Activated naive CD4-positive, alpha-beta T cell treated with anti-CD3 and anti-CD28 coated beads for 36 hours (primary cell): ENCODE measurements at places on chromosomes 3 and 15. TPM values are rescaled to one million over a fixed set of nuclear protein-coding genes. Genes with fewer than 3 reads are reported as not detected.

GRCh38 chr3:141391991-141392316, 23.6 kb downstream of the ZBTB38 start:
- H3K4me1 ChIP-seq = peaks cover 4% of the 10 kb centered on the region
- H3K27me3 ChIP-seq = no peaks in the 10 kb centered on the region
- H3K36me3 ChIP-seq = no peaks in the 10 kb centered on the region
- H3K4me3 ChIP-seq = no peak overlapping the region

DNA sequence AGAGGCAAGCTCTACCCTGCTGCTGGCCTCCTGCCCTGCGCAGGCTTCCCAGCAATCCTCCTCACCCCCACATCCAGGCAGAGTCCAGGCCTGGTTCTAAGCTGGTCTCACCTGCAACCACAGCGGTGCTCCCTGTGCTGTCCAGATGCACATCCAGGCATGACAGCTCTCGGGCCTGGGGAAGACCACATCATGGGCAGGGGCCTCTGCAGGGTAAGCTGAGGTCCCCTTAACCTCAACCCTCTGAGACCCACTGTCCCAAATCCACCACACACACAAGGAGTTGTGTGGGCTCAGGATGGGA, 10.8 kb downstream of the PLA2G4D start:
- no peaks in the 10 kb centered on the region for H3K36me3 ChIP-seq
- H3K4me1 ChIP-seq = peaks cover 4% of the 10 kb centered on the region
- no peak overlapping the region for H3K4me3 ChIP-seq
- H3K27ac ChIP-seq = no peak overlapping the region
- H3K27me3 ChIP-seq = peaks cover 6% of the 10 kb centered on the region
- no peak for DNase-seq

- no peaks in the 10 kb centered on the region for H3K36me3 ChIP-seq
- DNase-seq = no peak
- no peaks in the 10 kb centered on the region for H3K27me3 ChIP-seq
Measured at GRCh38 chr15:95429345-95429744, 901.2 kb upstream of the NR2F2 start.

C3orf49 gene
- not detected for total RNA-seq

- no peaks in the 10 kb centered on the region for H3K4me1 ChIP-seq
- H3K27ac ChIP-seq = no peak overlapping the region
- no peak for DNase-seq
- no peaks in the 10 kb centered on the region for H3K36me3 ChIP-seq
- no peak overlapping the region for H3K4me3 ChIP-seq
Measured at GRCh38 chr3:169836078-169836941, 23.6 kb upstream of the LRRC34 start.

DNA sequence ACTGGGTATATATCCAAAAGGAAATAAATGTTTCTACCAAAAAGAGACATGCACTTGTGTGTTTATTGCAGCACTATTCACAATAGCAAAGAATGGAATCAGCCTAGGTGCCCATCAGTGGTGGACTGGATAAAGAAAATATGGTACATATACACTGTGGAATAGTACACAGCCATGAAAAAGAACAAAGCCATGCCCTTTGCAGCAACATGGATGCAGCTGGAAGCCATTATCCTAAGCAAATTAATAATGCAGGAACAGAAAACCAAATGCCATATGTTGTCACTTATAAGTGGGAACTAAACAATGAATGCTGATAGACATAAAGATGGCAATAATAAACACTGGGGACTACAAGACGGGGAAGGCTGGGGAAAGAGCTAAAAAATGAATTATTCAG, 102.9 kb downstream of the RPL39L start:
- H3K27me3 ChIP-seq = no peaks in the 10 kb centered on the region
- peaks cover 62% of the 10 kb centered on the region for H3K4me1 ChIP-seq
- no peak overlapping the region for H3K4me3 ChIP-seq
- no peak for DNase-seq

DNA sequence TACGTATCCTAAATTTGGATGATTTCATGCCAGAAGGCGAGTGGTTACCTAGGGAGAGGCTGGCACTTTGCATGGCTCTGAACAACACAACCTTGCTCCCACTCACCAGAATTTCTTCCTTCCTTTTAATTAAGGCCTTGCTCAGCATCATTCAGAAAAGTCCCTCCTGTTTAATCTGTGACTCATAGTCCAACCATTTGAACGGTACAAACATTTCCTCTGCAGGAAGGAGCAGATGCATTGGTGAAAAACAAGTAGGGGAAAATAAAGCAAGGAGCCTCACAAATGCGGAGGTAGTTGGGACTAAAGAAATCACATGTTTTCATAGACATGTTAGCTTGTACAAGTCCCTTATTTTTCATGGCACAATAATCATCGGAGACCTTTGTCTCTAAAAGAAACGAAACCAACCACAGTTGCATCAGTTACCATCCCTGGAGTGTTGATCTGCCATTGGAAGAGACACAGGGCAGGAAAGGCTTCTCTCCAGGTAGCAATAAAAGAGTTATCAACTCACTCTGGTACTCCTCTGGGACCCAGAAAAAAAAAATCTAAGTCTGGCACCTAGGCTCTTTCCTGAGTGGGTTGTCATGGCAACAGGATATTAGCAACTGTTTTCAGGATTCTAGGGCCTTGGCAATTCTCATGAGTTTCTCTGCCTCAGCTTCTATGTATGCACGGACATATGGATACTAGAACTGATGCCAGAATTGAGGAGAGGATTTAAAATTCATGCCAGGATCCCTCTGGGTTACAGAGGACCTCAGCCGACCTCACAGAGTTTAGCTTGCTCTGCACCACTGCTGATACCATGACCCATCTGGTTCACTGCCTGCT, 255.4 kb upstream of the ARPP21 start:
- H3K4me1 ChIP-seq = no peaks in the 10 kb centered on the region
- H3K27me3 ChIP-seq = no peaks in the 10 kb centered on the region
- H3K4me3 ChIP-seq = no peak overlapping the region
- H3K27ac ChIP-seq = no peak overlapping the region

ATP13A4 gene
- 2.8 TPM for total RNA-seq

- peaks cover 3% of the 10 kb centered on the region for H3K27me3 ChIP-seq
- no peak overlapping the region for H3K4me3 ChIP-seq
- no peaks in the 10 kb centered on the region for H3K4me1 ChIP-seq
- DNase-seq = no peak
Measured at GRCh38 chr3:167288737-167289136, 91.4 kb downstream of the ZBBX start.

DNA sequence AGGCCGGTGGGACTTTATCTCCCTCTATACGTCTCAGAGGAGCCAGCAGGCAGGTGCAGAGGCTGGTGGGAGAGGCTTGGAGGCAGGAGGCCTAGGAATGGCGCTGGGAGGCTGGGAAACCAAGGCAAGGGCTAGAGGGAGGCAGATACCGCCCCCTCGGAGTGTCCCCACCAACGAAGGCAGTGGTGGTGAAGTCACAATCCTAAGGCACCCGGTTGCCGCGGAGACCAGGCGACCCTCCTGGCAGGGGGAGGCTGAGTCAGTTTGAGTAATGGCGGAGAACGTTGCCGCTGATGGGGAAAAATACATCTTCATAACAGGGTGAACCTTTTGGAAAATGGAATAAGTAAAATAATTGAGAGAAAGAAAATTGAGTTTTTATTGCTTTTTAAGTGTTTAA, 29.9 kb upstream of the CACNA2D2 start:
- no peak overlapping the region for H3K27ac ChIP-seq
- no peak for DNase-seq
- no peaks in the 10 kb centered on the region for H3K4me1 ChIP-seq
- peaks cover 3% of the 10 kb centered on the region for H3K27me3 ChIP-seq

DNA sequence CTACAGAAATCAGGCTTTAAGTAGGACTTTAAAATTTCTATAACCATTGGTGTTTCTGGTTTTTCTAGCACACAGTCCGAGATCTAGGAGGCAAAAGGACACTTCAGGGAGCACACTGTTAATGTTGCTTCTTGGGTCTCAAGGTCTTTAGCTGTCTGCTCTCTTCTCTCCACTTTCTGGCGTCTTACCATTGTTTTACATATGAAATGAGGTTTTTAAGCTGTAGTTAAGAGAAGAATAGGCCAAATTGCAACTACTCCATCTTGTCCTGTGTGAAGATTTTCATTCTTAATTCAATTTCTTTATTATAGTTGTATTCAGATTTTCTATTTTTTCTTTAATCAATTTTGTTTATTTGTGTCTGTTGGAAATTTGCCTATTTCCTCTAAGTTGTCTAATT, 151.4 kb downstream of the WNT7A start:
- no peak overlapping the region for H3K4me3 ChIP-seq
- no peak overlapping the region for H3K27ac ChIP-seq
- peaks cover 1% of the 10 kb centered on the region for H3K36me3 ChIP-seq
- H3K27me3 ChIP-seq = peaks cover 26% of the 10 kb centered on the region

GRCh38 chr3:59542276-59542675, 492.5 kb upstream of the CFAP20DC start:
- no peaks in the 10 kb centered on the region for H3K36me3 ChIP-seq
- no peak overlapping the region for H3K27ac ChIP-seq
- H3K27me3 ChIP-seq = no peaks in the 10 kb centered on the region
- H3K4me1 ChIP-seq = peaks cover 16% of the 10 kb centered on the region
- no peak for DNase-seq

- no peak for DNase-seq
- no peaks in the 10 kb centered on the region for H3K36me3 ChIP-seq
- H3K27ac ChIP-seq = no peak overlapping the region
- H3K4me1 ChIP-seq = no peaks in the 10 kb centered on the region
- no peak overlapping the region for H3K4me3 ChIP-seq
Measured at GRCh38 chr3:141828890-141829289, 47.6 kb upstream of the ATP1B3 start.

DNA sequence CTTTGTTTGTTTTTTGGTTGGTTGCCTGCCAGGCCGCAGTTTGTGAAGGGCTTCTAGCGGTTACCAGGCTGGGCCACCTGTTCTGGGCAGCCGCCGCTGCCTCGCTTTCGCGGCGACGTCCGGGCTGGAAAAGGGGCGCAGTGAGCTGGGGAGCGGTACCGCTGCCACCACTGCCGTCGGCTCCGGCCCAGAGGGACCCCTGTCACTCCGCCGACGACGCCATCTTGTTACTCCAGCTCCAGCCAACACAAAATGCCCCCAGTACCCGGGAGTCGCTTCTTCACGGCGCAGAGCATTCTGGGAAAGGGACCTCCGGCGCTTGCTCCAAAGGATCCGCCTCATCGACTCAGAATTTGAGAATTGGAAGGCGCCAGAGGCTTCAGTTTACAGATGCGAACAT, 238.8 kb downstream of the CDIN1 start:
- no peak overlapping the region for H3K4me3 ChIP-seq
- no peaks in the 10 kb centered on the region for H3K36me3 ChIP-seq
- no peak for DNase-seq
- H3K4me1 ChIP-seq = no peaks in the 10 kb centered on the region
- H3K27me3 ChIP-seq = peaks cover 3% of the 10 kb centered on the region

GRCh38 chr3:171851660-171852058, 8.5 kb downstream of the TMEM212 start:
- H3K27me3 ChIP-seq = peaks cover 2% of the 10 kb centered on the region
- H3K4me3 ChIP-seq = no peak overlapping the region
- peaks cover 11% of the 10 kb centered on the region for H3K4me1 ChIP-seq
- H3K36me3 ChIP-seq = no peaks in the 10 kb centered on the region
- H3K27ac ChIP-seq = no peak overlapping the region
- DNase-seq = no peak

TMEM158 gene
- not detected for total RNA-seq

DNA sequence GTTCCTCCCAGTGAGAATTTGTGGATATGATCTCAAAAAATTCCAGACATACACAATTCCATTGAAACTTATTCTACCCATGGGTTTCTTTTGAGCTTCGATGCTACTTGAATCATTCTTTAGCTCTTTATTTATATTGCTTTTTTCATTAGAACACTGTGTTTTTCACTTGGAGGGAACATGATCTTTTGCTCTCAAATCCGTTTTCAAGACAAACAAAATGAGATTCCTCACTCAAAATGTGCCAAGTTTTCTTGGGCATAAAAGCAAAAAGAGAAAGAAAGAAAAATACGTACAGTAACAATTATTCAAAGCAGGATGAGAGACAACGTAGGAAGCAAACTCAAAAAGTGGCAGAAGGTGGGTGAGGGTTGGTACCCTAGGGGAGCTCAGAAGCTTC, 118.8 kb upstream of the PDZRN3 start:
- H3K27ac ChIP-seq = no peak overlapping the region
- no peak overlapping the region for H3K4me3 ChIP-seq
- H3K4me1 ChIP-seq = no peaks in the 10 kb centered on the region
- H3K27me3 ChIP-seq = no peaks in the 10 kb centered on the region

NTRK3 gene
- total RNA-seq = 0.95 TPM

PAK6 gene
- not detected for total RNA-seq

DNA sequence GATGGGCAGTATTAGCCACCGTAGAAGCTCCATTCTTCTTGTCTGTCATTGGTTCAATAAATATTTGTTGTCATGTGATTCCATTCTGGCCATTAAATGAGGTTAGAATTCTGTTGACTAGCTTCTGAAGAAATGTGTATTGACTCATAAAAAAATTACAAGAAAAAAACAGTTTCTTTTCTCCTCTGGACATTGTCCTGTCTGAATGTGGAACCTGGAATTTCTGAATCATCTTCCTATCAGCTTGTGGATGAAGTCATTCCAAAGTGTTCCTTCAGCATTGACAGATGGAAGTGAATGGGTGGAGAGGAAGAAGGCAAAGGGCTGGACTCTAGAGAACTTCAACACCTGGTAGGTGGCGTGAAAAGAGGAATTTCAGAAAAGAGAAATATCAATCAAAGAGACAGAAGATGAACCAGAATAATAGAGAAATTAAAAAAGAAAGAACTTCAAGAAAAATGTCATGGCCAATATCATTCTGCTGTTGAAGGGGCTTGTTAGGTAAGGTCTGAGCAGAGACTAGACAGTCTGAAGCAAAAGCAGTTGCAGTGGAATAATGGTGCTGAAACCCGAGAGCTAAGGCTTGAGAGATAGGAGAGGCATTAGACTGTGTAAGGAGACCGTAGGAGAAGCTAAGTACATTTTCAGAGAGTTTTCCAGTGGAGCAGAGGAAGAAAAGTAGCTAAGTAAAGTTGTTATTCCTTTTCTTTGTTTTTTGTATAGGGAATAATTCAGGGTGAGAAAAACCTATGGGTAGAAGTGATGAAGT, 806.6 kb downstream of the SQOR start:
- DNase-seq = no peak
- H3K27ac ChIP-seq = no peak overlapping the region
- no peaks in the 10 kb centered on the region for H3K36me3 ChIP-seq
- H3K4me3 ChIP-seq = no peak overlapping the region

DNA sequence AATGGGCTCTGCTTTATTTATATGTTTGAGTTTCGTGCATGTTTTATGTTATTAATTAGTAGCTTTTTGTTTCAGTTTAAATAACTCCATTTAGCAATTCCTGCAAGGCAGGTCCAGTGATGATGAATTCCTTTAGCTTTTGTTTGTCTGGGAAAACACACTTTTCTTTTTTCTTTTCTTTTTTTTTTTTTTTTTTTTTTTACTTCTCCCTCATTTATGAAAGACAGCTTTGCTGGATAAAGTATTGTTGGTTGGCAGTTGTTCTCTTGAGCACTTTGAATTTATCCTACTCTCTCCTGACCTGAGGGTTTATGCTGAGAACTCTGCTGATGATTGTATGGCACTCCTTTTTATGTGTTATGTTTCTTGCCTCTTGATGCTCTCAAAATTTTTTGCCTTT, 35.7 kb downstream of the TMEM39A start:
- DNase-seq = no peak
- no peak overlapping the region for H3K27ac ChIP-seq
- H3K4me1 ChIP-seq = no peaks in the 10 kb centered on the region
- no peak overlapping the region for H3K4me3 ChIP-seq
- H3K27me3 ChIP-seq = no peaks in the 10 kb centered on the region
